ENCODE measurements at places on chromosomes 5 and 9.

- DNase-seq = no peak
Measured at GRCh38 chr5:1156754-1157460, 44.5 kb upstream of the SLC6A19 start.

GRCh38 chr9:83219924-83220438 lies 157.0 kb upstream of the RASEF start:
- DNase-seq = no peak

DNA sequence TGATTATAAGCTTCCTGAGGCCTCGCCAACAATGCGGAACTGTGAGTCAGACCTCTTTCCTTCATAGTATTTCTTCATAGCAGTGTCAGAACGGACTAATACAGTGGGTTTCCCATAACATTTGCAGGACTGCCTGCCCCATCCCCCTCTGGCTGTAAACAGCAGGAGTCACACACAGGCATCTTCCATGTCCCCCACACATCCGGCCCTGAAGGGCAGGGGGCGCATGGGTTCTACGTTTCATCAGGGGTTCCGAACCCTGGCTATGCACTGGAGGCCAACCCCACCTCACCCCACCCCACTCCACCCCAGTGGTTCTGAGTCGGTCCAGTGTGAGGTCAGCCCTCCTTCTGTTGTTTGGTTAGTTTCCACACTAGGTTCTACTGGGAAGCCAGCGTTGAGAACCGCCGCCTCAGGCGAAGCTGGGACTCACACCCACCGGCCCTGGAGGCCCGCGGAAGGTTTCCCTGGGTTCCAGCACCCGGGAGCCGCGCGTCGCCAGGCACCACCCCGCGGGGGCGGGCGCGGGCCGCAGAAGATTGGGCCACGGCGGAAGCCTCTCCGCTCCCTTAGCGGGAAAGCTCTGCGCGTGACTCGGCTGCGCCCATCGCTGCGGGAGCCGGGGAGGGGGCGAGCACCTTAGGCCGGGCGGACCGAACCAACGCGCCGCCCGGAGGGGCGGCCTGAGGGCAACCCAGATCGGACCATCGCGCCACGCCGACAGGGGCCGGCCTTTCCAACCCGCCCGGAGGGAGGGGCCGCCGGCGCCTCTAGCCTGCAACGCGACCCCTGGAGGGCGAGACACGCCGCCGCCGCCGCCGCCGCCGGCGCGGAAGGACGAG lies at the start of gene RUSC2:
Gene RUSC2, plus strand, starts transcription at position 799 of the 842 bp plus-strand sequence. CDS start 56,411 bp downstream, outside the sequence.
- DNase-seq = peak; percentile 48

GRCh38 chr5:40084614-40085013 lies 595.1 kb upstream of the PTGER4 start:
- DNase-seq = no peak

- no peak for DNase-seq
Measured at GRCh38 chr5:34609951-34610441, 46.1 kb upstream of the RAI14 start.

DNA sequence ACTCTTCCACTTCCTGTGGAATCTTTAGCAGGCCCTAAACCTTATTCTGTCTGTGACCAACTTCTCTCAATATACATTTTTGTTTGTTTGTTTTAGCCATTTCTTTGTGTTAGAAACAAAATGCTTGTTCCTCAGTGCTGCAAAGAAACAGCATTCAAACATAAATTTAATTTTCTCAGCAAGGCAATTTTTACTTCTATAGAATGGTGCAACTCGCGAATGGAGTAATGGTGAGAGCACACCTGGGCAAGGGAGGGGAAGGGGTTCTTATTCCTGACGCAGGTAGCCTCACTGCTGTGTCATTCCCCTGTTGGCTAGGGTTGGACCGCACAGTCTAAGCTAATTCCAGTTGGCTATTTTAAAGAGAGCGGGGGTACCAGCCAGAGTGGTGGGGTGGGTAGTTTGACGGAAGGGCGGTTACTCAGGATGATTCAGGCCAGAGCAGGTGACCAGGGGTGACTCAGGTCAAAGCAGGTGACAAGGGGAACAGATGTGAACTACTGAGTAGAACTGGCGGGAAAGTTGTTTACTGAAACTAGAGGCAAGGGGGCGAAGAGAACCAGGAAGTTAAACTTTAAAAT lies 21.4 kb downstream of the ZNF169 start:
- DNase-seq = no peak

DNA sequence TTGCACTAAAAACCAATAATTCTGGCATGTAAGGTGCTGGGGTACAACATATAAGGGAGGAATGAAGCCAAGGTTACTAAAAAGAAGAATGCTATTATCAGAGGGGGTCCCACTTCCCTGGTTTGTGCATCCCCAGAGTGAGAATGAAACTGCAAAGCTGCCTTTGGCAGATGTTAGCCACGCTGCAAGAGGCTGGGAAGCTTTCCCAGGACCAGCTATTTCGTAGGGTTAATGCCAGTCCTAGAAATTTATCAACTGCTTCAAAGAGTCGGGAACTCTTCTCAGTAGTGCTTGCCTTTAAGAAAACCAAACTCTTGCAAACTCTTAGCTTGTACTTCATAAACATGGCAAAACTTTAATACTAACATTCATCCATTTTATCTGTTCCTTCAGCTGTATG lies 87.5 kb upstream of the NR5A1 start:
- DNase-seq = no peak

DNA sequence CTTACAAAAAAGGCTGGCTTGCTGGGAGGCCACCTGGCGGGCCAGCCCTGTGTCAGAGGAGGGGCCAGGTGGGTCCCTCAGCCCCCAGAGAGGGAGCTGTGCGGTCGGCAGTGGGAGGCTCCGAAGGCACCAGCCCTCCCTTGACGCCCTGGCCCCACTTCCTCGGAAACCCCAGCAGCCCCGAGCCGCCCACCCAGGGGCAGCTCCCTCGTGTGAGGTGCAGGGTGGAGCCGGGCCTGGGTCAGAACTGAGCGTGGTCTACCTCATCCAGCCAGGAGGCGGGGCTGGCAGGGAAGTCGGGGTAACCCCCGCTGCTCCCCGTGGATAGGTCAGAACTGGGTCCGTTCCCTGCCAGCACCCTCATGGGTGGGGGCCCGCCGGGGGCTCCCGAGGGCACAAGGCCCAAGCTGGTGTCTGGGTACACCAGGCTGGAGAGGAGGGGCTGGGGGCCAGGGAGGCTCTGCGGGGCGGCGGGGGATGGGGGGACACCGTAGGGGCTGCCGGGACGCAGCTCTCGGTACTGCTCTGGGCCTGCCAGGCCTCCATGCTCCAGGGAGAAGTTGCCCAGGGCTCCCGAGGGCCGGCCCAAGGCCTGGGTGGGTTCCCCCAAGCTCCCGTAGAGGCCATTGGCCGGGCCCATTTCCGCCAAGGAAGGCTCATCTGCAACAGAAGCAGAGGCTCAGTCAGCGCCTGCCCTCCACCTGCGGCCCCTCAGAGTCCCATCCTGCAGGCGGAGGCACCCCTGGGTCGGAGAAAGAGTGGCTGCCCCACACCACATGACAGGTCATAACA lies 7.6 kb downstream of the LHX3 start:
- DNase-seq = no peak

DNA sequence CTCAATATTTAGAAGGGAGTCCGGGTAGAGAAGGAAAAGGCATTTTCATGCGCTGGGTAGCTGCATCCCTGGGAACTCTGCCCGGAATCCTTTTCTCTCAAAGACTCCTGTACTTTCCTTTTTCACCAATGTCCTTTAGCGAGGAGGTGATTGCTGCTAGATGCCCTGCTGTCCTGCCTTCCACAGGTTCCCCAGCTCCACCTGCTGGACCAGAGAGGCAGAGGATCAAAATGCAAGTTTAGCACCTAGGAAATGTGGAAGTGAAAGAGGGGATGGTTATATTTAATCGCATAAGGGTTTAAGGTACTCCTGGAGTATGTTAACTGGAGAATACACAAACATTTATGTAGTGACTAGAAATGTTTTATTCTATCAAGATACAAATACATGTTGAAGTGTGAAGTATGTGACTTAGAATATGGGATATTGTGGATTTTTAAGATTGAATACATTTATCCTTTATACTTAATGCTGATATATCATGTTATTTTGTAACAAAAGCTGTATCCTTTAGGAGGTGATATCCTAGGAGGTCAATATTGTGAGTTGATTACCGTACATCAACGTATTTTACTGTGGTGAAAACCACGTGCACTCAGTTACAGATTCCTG lies 145.7 kb downstream of the ARHGAP26 start:
- no peak for DNase-seq

- no peak for DNase-seq
Measured at GRCh38 chr5:73188764-73189531, 16.0 kb downstream of the TMEM174 start.

- no peak for DNase-seq
Measured at GRCh38 chr9:107711542-107711941, 222.0 kb upstream of the KLF4 start.

- no peak for DNase-seq
Measured at GRCh38 chr5:68848091-68848490, 245.7 kb upstream of the SLC30A5 start.

DNA sequence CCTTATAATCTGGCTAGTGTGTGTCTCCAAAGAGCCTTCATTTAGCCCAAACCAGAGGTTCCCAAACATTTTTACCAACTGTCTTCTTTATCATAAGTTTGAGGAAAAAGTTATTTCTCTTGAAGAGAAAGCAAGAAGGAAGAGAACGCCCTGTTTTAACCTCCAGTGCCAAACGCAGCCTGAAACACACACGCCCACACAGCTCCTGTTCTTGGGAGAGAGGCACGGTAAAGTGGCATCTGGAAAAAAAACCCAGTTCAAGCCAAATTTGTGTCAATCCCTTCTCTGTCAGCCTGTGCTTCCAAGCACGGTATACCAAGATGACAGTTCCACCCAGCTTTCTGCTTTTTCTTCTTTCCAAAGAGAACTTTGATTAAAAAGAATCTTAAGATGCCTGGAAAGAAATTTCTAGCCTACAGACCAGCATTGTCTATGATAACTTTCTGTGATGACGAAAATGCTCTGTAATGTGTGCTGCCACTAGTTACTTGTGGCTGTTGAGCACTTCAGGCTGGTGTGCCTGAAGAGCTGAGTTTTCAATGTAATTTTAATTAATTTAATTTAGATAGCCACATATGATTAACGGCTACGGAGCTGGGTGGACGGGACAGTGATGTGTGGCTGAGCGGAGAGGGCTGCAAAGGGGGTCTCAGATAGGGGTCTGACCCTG lies 62.3 kb downstream of the ACER2 start:
- DNase-seq = no peak

DNA sequence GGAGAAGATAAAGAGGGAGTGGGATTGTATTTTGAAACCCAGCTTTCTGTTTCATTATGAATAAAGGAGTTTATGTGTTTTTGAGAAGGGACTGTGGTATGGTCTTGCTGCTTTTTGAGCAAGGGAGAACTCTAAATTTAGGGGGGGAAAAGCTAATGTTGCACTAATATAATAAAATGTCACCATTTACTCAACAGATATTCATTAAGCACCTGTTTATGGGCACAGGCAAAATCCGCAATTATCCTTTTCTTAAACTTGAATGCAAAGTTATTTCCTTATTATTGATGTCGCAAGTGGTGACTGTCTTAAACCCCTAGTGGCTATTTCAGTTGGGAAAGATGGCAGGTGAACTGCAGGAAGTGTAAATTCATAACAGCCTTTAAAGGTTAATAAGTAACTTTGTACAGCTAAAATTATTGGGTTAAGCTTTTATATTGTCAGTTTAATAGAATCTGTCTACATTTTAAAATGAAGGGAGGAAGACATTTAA lies 1.5 kb downstream of the CDC42SE2 start:
- no peak for DNase-seq

- DNase-seq = no peak
Measured at GRCh38 chr5:126492939-126493338, 69.7 kb downstream of the GRAMD2B start.

GRCh38 chr5:176899946-176900779 lies 1.0 kb upstream of the HK3 start:
- no peak for DNase-seq

- no peak for DNase-seq
Measured at GRCh38 chr5:77230727-77231470, 20.4 kb downstream of the PDE8B start.

GRCh38 chr5:24094081-24094679 lies 550.6 kb downstream of the CDH10 start:
- no peak for DNase-seq

GRCh38 chr5:58938563-58939424 lies 355.9 kb downstream of the RAB3C start:
- no peak for DNase-seq

DNA sequence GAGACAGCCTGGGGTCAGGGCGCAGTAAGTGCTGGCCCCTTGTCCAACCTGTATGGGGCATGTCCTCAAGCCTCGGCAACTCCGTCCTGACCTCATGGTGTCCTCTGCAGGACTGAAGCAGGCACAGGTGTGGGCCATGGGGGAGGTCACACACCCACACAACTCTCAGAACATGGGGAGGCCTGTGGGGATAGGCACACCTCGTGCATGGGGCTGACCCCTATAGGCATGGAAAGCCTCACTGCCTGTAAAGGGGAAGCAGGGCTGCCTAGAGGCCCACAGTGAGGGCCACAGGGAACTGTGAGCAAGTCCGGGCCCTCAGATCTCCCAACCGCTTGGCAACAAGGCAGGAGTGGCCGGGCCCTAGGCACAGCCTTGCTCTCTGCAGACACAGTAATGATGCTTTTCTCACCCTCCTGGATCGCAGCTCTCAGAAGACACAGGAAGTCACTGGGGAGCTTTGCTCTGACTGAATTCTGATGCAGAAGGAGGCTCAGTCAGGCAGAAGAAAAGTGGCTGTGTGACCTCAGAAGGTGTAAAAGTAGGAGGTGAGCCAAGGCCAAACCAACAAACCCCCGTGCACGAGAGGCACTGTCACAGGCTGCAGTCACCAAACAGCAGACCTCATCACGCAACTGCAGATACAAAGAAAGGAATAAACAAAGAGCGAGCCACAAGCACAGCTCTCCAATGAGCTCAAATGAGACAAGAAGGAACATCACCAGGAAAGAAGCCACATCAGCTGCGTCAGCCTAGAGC lies 5.4 kb downstream of the IPPK start:
- no peak for DNase-seq

- no peak for DNase-seq
Measured at GRCh38 chr5:137061382-137061781, 437.7 kb downstream of the SPOCK1 start.

DNA sequence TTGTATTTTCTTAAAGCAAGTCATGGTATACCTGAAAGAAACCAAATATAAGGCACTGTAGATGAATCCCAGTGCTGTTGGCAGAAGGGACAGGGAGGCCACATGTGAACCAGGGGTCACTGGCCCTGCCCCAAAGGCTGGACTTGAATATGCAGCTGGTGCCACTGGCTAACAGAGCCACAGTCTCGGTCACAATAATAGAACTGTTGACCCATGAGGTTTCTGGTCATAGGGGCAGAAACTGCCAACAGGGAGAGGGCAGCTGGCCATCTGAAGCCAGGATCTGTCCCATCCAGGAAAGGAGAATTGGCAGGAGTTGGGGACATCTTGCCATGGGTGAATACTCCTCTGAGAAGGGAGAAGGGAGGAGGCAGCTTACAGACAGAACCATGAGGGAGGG lies 31.9 kb downstream of the PALM2AKAP2 start:
- DNase-seq = no peak

DNA sequence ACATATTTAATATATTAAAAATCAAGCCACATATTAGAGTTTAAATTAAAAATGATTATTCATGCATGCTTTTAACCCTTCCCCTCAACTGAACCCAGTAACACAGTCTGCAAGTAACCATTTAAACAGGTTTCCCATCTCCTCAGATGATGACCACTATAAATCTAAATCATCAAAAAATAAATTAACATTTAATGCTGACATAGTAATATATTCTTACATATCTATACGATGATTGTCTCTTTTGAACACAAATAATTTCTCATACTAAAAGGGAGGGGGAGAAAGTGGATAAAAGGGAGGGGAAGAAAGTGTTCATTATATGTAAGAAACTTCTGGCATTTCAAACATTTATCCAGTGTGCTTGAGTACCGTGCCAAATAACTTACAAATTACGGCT lies 701.6 kb downstream of the MTRR start:
- no peak for DNase-seq

- DNase-seq = no peak
Measured at GRCh38 chr5:36199620-36200019, 42.1 kb downstream of the NADK2 start.

Data from COLO829 (cell line).